ENCODE measurements at places on chromosomes 12 and 14.

DNA sequence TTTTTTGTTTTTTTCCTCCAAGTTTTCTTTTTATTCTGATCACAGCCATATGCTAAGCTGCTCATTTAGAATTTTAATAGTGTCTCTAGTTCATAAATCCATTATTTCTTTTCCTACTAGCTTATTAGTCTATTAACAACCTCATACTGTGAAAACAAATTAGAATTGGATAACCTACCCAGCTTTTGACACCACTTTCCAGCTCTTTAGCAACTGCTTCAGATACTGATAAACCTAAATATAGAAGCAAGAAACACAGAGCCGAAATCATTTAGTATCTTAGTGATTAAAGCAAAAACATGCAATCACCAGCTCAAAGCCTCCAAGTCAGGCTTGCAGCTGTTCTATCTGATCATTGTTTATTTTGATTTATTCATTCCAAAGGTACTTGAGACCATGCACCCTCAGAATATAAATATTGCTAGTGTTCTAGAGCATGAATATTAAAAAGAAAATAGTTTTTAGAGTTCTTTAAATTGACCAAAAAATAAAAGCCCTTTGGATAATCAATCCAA lies 121.5 kb downstream of the STXBP6 start:
- DNase-seq: no peak

DNA sequence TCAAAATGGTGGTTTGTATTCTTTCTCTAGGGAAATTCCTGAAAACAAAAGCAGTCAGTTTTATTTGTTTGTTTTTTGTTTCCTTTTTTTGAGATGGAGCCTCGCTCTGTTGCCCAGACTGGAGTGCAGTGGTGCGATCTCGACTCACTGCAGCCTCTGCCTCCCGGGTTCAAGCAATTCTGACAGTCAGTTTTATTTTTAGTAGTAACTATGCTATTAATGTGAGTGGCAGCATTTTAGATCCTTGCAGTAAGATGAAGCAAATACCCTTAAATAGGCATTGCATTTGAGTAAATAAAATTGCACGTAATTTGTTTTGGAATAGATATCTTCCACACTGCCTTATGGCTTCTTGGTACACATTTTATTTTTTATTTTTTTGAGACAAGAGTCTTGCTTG lies 23.6 kb downstream of the YY1 start:
- DNase-seq: no peak

DNA sequence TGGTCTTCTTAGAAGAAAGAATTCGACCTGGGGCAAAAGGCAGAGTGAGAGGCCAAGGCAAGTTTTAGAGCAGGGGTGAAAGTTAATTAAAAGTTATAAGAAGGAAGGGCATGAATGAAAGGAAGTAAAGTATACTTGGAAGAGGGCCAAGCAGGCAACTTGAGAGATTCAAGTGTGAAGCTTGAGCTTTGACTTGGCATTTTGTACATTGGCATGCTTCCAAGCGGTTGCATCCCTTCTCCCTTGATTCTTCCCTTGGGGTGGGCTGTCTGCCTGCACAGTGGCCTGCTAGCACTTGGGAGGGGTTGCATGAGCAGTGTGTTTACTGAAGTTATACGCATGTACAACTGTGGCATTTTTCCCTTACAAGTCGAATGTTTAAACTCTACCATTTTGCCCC lies 74.8 kb upstream of the MGAT4C start:
- no peak for DNase-seq

- DNase-seq: no peak
Observed at GRCh38 chr12:85781766-85782165, 54.4 kb downstream of the RASSF9 start.

- DNase-seq: no peak
Observed at GRCh38 chr14:101223127-101223526, 319.6 kb upstream of the RTL1 start.

DNA sequence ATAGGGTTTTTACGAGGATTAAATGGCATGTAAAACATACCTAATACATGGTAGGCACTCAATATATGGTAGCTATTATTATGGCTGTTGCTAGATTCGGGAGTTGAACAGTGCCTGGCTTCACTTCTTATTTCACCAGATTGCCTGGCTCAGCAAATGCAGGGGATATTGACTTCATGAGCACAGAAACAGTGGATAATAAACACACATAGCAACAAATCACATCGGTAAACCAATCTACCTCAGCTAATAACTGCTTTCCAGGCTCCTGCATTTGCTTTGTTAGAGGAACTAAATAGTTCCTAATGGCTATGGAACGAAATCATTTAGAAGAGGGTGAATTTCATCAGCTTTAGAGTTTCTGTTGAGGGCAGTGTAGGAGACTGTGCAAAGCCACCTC lies 105.2 kb upstream of the TMCC3 start:
- DNase-seq: no peak
